Activated CD4-positive, alpha-beta T cell treated with anti-CD3 and anti-CD28 coated beads, Interleukin-2, amount 10 ng/mL, durations not matched to agents 7 days and 5 days (primary cell): ENCODE measurements at places on chromosomes 13 and 19. TPM values are rescaled to one million over a fixed set of nuclear protein-coding genes. Genes with fewer than 3 reads are reported as not detected.

PDX1 gene
- total RNA-seq, result not detected

ZNF132 gene
- 4.8 TPM for total RNA-seq

HSH2D gene
- 76.9 TPM for total RNA-seq

GRCh38 chr13:34465423-34465922 lies 476.6 kb upstream of the NBEA start:
- no peak overlapping the region for H3K27ac ChIP-seq
- no peak overlapping the region for H3K4me3 ChIP-seq
- DNase-seq, result no peak
- no peaks in the 10 kb centered on the region for H3K27me3 ChIP-seq
- H3K4me1 ChIP-seq, result no peaks in the 10 kb centered on the region
- no peaks in the 10 kb centered on the region for H3K36me3 ChIP-seq

DNA sequence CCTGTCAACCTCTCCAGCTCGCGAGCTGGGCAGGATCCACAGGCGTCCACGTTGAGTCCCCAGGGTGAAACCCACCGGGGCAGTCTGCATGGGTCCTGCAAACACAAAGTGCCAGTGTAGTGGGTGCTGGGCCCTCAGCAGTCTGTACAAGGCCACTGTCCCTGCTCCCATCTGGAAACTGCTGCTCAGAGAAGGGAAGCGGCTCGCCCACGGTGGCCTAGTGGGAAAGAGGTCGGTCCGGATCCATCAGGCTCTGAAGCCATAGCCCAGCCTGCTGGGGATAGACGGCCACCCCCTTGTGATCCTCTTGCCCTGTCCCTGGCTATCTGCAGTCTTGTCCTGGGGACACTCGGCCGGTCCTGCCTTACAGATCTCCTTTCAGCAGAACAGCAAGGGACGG lies 2.6 kb upstream of the DIRAS1 start:
- no peak overlapping the region for H3K4me3 ChIP-seq
- no peak overlapping the region for H3K27ac ChIP-seq
- H3K4me1 ChIP-seq, result peaks cover 3% of the 10 kb centered on the region
- DNase-seq, result no peak
- peaks cover 25% of the 10 kb centered on the region for H3K27me3 ChIP-seq

- no peak for DNase-seq
- H3K4me3 ChIP-seq, result no peak overlapping the region
- peaks cover under 1% of the 10 kb centered on the region for H3K27me3 ChIP-seq
- H3K27ac ChIP-seq, result no peak overlapping the region
- no peaks in the 10 kb centered on the region for H3K4me1 ChIP-seq
Observed at GRCh38 chr19:30158893-30159245, 213.3 kb upstream of the ZNF536 start.

DNA sequence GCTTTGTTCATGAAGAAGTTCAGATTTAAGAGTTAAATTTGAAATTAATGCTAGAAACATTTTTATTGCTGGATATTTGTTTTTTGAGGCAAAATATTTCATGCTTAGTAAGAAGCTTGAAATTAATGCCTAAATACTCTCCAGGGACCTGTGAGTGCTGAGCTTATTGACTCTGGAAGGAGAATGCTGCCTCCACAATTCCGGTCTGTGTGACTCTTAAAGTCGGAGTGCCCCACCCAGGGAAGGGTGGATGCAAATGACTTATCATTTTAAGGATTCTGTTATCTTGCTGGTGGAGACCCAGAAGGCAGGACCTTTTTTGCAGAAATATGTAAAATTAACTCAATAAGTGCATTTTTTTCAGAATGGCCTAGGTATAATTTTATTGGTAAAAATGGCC lies 143.8 kb upstream of the RXFP2 start:
- H3K27ac ChIP-seq, result no peak overlapping the region
- H3K27me3 ChIP-seq, result no peaks in the 10 kb centered on the region
- H3K36me3 ChIP-seq, result no peaks in the 10 kb centered on the region
- DNase-seq, result no peak

DNA sequence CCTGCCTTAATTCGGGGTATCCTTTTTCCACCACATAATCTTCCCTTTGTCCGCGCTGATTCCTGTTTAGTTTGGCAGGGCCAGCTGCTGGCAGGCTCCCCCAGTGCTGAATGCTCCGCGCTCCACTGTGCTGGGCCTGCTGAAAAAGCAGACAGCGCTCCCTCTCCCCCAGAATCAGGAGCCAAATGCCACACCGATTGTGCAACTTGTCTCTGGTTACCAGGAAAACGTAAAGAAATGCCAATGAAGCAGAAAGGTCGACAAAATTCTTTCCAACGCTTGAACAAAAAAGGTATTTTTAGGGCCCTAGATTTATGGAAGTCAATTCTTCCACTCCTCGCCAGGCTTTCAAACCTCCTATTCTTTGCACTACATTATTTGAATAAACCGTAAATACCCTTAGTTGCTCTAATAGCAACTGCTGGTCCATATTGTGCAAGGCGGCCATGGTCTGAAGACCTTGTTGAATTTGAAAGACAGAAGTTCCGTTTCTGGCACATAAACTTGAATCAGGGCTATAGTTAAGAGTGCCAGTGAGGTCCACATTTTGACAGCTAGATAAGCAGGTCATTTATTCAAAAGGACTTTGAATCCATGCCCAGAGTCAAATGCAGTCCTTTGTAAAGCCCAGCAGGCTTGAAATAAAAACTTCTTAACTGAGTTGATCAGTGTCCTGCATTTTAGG lies 206.7 kb upstream of the RFC3 start:
- no peaks in the 10 kb centered on the region for H3K27me3 ChIP-seq
- H3K4me1 ChIP-seq, result peaks cover 34% of the 10 kb centered on the region
- no peak for DNase-seq
- no peaks in the 10 kb centered on the region for H3K36me3 ChIP-seq
- H3K27ac ChIP-seq, result peak overlapping the region; percentile 87
- H3K4me3 ChIP-seq, result peak overlapping the region; percentile 47

- no peaks in the 10 kb centered on the region for H3K27me3 ChIP-seq
- H3K4me3 ChIP-seq, result no peak overlapping the region
- no peaks in the 10 kb centered on the region for H3K36me3 ChIP-seq
- no peak overlapping the region for H3K27ac ChIP-seq
- H3K4me1 ChIP-seq, result no peaks in the 10 kb centered on the region
Observed at GRCh38 chr19:32068793-32069192, 276.6 kb upstream of the ZNF507 start.

GRCh38 chr19:33552191-33552927 lies 30.8 kb upstream of the PEPD start:
- H3K27me3 ChIP-seq, result no peaks in the 10 kb centered on the region
- DNase-seq, result no peak
- no peaks in the 10 kb centered on the region for H3K36me3 ChIP-seq

- peaks cover 11% of the 10 kb centered on the region for H3K4me1 ChIP-seq
- peaks cover 24% of the 10 kb centered on the region for H3K36me3 ChIP-seq
- no peak overlapping the region for H3K4me3 ChIP-seq
- no peak overlapping the region for H3K27ac ChIP-seq
- H3K27me3 ChIP-seq, result no peaks in the 10 kb centered on the region
Observed at GRCh38 chr13:20799726-20800416, 26.1 kb upstream of the EEF1AKMT1 start.

DNA sequence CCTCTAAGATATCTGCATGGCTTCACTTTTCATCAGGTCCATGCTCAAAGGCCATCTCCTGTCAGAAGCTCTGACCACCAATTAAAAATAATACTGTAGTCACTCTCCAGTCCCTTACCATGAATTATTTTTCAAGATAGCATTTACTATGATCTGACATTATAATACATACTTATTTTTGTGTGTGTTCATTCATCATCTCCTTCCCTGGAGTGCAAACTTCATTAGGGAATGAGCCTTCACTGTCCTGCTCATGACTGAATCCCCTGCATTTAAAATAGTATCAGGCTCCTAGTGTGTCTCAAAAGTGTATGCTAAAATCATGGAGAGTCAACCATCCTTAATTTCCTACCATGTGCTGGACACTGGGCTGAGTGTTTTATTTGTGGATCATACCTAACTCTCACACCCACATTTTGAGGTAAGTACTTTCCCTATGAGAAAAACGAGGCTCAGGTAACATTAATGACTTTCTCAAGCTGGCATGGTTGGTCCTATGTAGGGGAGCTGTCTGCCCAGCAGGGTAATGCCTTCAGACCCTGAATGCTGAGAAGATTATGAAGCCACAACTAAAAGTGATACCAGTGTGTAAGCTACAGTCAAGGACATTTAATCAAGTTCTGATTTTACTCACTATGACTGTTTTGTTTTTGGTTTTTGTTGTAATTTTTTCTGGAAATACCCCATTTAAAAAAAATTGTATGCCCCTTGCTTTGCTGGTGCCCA lies 16.3 kb downstream of the PLA2G4C start:
- no peak for DNase-seq
- H3K36me3 ChIP-seq, result peaks cover 12% of the 10 kb centered on the region
- H3K27me3 ChIP-seq, result no peaks in the 10 kb centered on the region
- H3K4me3 ChIP-seq, result no peak overlapping the region
- H3K27ac ChIP-seq, result no peak overlapping the region

DNA sequence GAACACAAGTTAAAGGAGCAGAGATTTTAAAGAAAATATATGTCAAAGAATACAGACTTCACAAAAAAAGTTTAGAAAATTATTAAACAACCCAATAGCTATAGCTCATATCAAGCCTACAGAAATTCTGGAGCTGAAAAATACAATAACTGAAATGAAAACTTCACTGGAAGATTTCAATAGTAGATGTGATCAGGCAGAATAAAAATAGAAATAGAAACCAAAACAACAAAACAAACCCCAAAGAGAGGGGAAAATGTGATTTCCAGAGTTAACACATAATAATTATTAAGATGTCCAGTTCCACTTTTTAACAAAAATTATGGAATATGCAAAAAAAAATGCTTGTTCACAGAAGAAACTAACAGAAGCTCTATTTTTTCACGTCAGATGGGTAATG lies 23.6 kb downstream of the LRRC63 start:
- H3K36me3 ChIP-seq, result peaks cover 46% of the 10 kb centered on the region
- H3K27ac ChIP-seq, result no peak overlapping the region
- no peak for DNase-seq

DNA sequence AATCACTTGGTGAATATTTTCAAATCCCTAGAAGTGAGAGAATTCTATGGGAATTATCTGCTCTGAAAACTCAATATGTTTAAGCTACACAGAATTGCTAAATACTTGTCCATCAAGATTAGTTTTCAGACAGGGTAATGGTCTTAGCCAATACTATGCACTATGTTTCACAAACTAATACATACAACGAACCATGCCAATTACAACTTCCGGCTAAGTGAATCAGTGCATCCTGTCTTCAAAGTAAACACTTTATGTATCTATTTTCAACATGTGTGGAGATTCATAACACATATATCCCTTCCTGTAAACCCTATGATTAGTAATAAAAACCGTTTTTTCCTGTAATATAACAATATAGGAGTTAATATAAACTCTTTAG lies 181.5 kb downstream of the POSTN start:
- H3K4me1 ChIP-seq, result no peaks in the 10 kb centered on the region
- H3K27ac ChIP-seq, result no peak overlapping the region
- H3K36me3 ChIP-seq, result no peaks in the 10 kb centered on the region
- DNase-seq, result no peak
- H3K27me3 ChIP-seq, result no peaks in the 10 kb centered on the region

GRCh38 chr13:35891507-35892441 lies 239.4 kb downstream of the DCLK1 start:
- no peaks in the 10 kb centered on the region for H3K36me3 ChIP-seq
- no peak overlapping the region for H3K27ac ChIP-seq
- no peaks in the 10 kb centered on the region for H3K27me3 ChIP-seq
- H3K4me3 ChIP-seq, result no peak overlapping the region
- no peak for DNase-seq

- H3K4me3 ChIP-seq, result peak overlapping the region; percentile 83
- H3K4me1 ChIP-seq, result peaks cover 48% of the 10 kb centered on the region
- peaks cover 9% of the 10 kb centered on the region for H3K36me3 ChIP-seq
Observed at GRCh38 chr19:54162884-54163283, 3.4 kb upstream of the LENG1 start.

- no peak overlapping the region for H3K27ac ChIP-seq
- H3K4me3 ChIP-seq, result no peak overlapping the region
- H3K36me3 ChIP-seq, result no peaks in the 10 kb centered on the region
- DNase-seq, result no peak
Observed at GRCh38 chr13:80250213-80250810, 90.6 kb downstream of the SPRY2 start.

GRCh38 chr13:49418206-49418605 lies 25.7 kb downstream of the CAB39L start:
- no peaks in the 10 kb centered on the region for H3K36me3 ChIP-seq
- H3K4me3 ChIP-seq, result no peak overlapping the region
- no peak overlapping the region for H3K27ac ChIP-seq
- H3K27me3 ChIP-seq, result no peaks in the 10 kb centered on the region

- no peak overlapping the region for H3K4me3 ChIP-seq
- no peaks in the 10 kb centered on the region for H3K4me1 ChIP-seq
Observed at GRCh38 chr19:39696387-39696786, 7.9 kb upstream of the LGALS14 start.

DNA sequence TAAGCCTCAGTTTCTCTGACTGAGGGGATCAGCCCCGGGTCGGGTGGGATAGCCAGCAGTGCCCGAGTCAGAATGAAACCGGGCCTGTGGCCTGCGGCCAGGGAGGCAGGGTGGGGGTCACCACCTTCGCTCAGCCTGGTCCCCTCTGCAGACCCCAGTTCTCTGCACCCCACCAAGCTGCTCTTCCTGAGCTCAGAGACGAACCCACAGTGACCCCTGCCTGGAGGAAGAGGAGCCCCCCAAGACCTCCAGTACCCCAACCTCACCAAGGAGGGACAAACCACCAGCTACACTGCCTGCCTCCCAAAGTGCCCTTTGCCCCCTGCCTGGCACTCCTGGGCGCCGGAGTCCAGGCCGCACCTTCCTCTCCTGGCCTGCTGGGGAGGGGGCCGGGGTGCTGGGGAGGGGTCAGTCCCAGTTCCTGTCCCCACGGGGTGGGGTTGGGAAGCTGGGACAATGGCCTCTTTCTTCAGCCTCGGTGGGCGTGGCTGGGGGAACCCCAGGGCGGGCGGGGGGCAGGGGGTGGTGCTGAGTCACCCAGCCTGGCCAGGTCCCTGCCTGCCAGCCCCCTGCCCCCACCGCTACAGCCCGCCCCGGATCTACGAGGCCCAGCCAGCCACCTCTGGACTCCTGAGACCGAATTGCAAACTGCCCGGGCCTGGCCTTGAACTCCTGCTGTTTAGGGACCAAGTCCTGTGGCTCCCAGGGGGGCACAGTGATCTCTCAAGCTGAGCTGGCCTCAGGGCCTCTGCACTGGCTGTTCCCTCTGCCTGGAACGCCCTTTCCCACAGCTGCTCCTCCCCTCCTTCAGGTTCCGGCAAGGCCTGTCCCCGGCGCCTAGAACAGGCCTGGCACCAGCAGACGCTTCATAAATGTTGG lies 14.3 kb downstream of the ZBTB7A start:
- H3K4me3 ChIP-seq, result no peak overlapping the region
- H3K27me3 ChIP-seq, result no peaks in the 10 kb centered on the region
- H3K36me3 ChIP-seq, result peaks cover 48% of the 10 kb centered on the region
- no peak for DNase-seq
- H3K27ac ChIP-seq, result no peak overlapping the region

- no peaks in the 10 kb centered on the region for H3K27me3 ChIP-seq
- DNase-seq, result no peak
- H3K4me3 ChIP-seq, result no peak overlapping the region
- peaks cover 25% of the 10 kb centered on the region for H3K36me3 ChIP-seq
Observed at GRCh38 chr13:52652980-52653303, 306 bp downstream of the SUGT1 start.

DNA sequence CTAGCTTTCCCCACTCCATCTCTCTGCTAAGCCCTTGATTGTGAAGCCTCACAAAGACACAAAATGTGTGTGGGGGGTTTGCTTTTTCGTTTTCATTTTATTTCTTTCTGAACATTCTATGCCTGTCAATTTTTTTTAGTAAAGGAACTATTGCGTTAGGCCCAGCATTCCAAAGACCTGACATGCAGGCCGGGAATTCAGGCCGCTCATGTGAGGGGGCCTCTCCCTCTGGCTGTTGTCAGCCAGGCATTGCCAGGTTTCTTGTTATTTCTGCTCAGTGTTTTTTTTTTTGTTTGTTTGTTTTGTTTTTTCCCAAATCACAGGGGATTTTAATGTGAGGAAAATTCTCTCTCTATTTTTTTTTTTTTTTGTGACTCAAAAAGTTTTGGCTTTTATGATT lies 10.3 kb upstream of the MEDAG start:
- H3K4me3 ChIP-seq, result no peak overlapping the region
- H3K4me1 ChIP-seq, result no peaks in the 10 kb centered on the region
- DNase-seq, result no peak
- H3K36me3 ChIP-seq, result no peaks in the 10 kb centered on the region
